ENCODE measurements at places on chromosomes 11 and 22.
A peak's percentile ranks its signal among the peaks of the same experiment; 100 is the strongest.

GRCh38 chr11:86558207-86558606 lies 114.2 kb downstream of the ME3 start:
- no peak for DNase-seq

GRCh38 chr11:47272706-47273105 lies 2.8 kb downstream of the MADD start:
- peak; percentile 47 for DNase-seq

- no peak for DNase-seq
These were observed 621.2 kb downstream of the KCNA4 start for GRCh38 chr11:29395555-29396072.

GRCh38 chr11:9862981-9863380 lies 199.1 kb downstream of the SWAP70 start:
- peak; percentile 95 for DNase-seq

- peak; percentile 65 for DNase-seq
These were observed 27.8 kb upstream of the PPARA start for GRCh38 chr22:46122511-46122971.

DNA sequence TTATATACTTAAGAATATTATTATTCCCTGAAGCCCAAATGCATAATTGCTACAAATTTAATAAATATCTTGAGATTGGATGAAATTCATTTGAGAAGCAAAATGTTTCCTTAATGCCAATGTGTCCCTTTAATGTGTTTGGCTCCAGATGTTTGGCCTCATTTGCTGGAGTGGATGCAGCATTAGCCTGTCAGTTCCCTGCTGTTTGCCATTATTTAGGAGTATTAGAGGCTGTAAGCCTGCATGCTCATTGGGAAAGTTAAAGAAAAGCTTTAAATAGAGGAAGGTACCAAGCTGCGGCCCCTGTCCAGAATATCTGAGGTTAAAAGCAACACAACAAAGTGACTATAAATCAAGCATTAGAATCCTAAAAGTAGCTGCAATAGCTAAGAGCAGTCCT lies 54.8 kb upstream of the PITPNB start:
- DNase-seq = no peak

DNA sequence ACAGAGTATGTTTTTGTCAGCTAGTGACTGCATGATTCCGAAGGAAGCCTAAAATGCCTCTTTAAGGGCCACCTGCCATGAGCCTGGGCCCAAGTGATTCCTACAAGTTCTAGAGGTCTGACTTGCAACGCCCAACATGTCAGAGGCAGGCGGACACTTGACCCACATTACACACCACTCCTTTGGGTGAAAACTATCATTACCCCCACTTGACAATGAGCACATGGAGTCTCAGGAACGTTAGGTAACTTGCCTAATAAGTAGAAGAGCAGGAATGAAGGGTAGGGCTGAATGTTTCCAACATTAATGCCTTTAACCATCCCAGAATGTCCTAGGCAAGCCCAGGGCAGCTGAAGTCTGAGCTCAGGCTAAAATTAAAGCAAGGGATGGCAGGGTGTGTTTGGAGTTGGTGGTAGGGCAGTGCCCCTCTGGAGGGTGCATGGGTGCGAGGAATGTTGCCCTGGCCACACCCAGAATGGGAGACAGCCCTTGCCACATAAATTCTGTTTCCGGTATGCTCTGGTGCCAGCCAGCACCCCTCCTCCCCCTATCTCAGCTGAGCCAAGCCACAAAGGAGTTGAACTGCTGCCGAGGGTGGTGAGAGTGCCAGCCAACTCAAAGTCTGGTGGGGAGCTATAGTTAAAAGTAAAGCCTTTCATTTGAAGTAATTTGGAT lies 2.5 kb downstream of the PLAAT2 start:
- DNase-seq = no peak

DNA sequence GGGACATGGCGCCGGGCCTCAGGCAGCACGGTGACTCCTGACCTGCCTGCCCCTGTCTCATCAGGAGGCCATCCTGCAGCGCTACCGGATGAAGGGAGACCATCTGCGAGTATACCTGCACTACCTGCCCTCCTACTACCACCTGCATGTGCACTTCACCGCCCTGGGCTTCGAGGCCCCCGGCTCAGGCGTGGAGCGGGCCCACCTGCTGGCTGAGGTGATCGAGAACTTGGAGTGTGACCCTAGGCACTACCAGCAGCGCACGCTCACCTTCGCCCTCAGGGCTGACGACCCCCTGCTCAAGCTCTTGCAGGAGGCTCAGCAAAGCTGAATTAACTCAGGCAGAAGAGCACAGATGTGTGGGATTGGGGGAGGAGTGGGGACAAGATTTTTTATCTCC lies 10.2 kb upstream of the ST3GAL4 start:
- no peak for DNase-seq

DNA sequence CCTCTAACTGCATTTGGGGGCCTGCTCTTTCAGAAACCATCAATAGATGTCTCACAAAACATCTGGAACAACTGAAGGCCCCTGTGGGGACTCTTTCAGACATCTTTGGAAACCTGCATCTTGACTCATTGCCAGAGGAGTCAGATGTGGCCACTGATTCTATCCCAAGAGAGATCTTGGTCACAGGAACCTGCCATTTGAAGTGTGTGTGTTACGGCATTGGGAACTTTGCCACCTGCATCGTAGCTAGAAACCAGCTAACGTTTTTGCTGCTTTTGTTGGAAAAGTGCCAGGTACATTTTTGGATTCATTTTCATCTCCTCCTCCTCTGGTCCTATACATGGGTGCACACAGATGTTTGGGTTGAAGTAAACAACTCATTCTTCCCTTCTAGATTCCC lies 4.3 kb downstream of the SRRD start:
- peak; percentile 17 for DNase-seq
